ENCODE measurements at places on chromosomes 7 and 10.

- no peak for DNase-seq
Observed at GRCh38 chr7:42074076-42074475, 162.9 kb downstream of the GLI3 start.

GRCh38 chr10:8405596-8405995 lies 351.1 kb downstream of the GATA3 start:
- no peak for DNase-seq

DNA sequence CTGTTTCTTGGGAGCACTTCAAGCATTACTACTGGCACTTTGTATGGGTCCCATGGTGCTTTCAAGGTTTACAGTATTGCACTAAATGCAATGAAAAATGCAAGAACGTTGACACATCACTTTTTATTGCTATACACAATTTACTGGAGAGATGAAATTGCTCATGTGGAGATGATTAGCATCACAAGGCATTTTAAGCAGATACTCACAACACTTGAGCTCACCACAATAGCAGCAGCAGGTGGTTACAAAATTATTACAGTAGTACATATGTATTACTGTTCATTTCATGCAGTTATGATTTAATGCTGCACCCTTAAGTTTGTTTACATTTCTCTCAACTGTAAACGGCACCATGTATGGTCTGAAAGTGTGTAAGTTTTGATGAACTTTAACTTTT lies 537.7 kb downstream of the GRM8 start:
- no peak for DNase-seq

DNA sequence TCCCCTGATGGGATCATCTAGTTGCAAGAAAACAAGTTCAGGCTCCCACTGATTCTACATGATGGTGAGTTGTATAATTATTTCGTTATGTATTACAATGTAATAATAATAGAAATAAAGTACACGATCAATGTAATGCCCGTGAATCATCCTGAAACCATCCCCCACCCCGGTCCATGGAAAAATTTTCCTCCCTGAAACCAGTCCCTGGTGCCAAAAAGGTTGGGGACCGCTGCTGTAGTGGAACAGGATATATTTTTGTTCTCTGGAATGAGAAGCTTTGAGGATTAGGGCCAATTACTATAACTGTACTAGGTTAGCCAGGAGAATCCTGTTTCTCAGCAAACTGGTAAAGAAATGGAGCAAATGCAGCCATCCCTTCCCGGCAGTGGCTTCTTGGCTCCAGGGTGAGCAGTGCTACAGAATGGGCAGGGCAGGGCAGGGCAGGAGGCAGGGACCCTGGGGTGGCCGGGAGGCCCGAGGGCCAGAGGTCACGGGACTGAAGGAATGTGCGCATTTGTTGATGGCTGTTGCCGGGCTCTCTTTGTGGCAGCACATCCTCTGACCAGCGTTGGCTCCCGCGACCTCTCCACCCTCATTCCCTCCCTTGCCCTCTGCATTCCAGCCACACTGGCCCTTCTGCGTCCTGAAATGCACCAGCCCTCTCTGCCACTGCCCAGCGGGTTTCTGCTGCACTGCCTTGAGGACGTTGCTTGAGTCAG lies 162.3 kb upstream of the NPS start:
- no peak for DNase-seq

DNA sequence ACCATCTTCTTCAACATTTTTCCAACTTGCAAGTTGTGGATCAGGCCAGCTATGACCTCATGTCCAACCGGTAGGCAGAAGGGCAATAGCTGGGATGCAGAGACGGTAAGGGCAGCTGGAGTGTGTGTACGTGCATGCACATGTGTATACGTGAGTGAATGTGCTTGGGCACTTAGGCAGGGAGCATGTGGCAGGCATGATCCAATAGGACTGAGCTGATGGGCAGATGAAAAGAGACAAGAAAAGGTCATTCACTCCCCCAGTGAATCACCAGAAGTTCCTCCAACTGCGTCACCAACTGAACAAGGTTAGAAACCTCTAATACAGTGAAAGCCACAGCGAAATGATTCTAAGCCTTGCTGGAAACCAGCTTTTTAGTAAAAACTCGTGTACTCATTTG lies 176.1 kb downstream of the FGFR2 start:
- DNase-seq = no peak

DNA sequence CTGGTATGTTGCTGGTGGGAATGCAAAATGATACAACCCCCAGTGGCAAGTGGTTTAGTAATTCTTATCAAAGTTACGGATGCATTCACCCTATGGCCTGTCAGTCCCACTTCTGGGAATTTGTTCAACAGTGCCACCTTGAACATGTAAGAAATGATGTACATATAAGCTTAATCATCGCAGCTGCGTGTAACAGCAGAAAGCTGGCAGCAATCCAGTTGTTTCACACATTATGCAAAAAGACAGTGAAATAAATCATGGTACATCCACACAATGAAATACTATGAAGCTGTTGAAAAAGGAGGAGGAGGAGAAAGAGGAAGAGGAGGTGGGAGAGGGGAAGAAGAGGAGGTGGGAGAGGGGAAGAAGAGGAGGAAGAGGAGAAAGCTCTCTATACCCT lies 76.2 kb upstream of the MYL10 start:
- no peak for DNase-seq

GRCh38 chr10:132845780-132846595 lies 60.0 kb upstream of the NKX6-2 start:
- no peak for DNase-seq

GRCh38 chr10:122171302-122172075 lies 99.6 kb upstream of the BTBD16 start:
- no peak for DNase-seq

GRCh38 chr7:117785431-117785830 lies 87.8 kb downstream of the CTTNBP2 start:
- DNase-seq = no peak

DNA sequence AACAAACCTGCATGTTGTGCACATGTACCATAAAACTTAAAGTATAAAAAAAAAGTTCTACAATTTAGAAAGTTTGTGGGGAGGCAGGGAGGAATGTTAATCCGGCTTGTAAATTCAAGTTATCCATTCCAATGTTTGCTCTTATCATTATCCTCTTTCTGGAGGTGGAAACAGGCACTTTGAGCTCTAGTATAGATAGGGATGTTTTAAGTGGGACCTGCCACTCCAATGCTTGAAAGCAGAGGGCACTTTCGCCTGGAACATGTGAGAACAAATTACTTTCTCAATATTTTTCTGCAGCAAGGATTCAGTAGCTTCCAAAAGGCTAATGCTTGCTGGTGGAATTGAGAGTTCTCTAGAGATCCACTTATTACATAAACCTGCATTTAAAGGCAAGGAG lies 45.6 kb downstream of the FEZF1 start:
- no peak for DNase-seq

Measured in EH (cell line).